ENCODE measurements at places on chromosomes 2 and 18.

- DNase-seq: no peak
These were observed 76.0 kb downstream of the ALPK2 start for GRCh38 chr18:58552896-58553295.

- DNase-seq: no peak
These were observed 46.0 kb downstream of the CYP27C1 start for GRCh38 chr2:127174136-127174535.

GRCh38 chr18:54444319-54444914, 86.7 kb downstream of the C18orf54 start:
- DNase-seq: no peak

- no peak for DNase-seq
These were observed 153.6 kb downstream of the TRABD2A start for GRCh38 chr2:84727315-84727714.

GRCh38 chr2:98903767-98904485, 32.1 kb downstream of the CRACDL start:
- DNase-seq: no peak

GRCh38 chr18:45935591-45936335, 31.4 kb downstream of the EPG5 start:
- DNase-seq: no peak

DNA sequence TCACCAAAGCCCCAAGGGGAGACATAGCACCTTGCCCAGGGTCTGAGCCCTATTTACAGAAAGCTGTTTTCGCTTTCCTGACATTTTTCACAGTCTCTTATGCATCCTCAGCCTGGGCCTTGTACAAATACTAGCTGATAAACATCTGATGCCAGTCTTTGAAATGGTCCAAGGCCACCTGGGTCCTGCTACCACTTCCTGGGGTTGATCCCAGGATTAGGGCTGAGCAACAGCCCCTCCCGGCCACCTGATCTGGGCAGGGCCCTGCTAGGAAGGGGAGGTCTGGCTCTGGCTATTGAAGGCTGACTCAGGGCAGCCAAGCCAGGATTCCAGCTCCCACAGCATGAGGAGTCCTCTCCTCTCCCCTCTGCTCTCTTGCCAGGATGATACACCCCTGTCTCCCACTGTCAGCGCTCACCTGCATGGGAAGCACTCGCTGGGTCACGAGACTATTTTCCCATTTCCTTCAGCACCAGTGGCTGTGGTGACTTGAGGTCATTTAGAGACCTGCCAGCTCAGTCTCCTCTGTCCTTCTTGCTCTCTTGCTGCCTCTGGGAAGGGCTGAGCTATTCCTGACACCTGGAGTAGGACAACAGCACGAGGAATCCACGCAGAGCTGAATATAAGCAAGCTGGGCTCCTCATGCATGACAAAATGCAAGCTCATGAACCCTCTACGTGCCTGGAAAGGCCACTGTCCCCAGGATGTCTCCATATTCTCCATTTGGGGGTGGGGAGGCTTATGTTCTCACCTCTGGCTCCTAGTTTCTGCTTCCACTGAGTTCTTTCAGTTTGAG, 53.0 kb upstream of the LGALSL start:
- no peak for DNase-seq

DNA sequence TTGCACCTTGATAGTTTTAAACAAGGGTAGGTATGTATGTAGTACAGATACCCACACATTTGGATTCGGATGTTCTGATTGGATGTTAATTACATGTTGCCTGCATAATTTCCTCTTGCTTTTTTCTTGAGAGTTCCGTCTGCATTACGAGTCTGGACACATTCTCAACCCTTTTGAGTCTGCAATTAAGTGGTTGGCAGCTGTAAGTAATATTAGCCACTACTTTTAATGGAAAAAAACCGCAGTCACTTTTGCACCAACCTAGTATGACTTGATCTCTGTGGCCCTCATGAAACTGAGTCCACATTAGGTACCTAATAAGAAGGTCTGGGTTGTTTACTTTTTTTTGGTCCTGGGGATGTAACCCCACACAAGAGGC, 217.3 kb downstream of the VAPA start:
- DNase-seq: no peak

DNA sequence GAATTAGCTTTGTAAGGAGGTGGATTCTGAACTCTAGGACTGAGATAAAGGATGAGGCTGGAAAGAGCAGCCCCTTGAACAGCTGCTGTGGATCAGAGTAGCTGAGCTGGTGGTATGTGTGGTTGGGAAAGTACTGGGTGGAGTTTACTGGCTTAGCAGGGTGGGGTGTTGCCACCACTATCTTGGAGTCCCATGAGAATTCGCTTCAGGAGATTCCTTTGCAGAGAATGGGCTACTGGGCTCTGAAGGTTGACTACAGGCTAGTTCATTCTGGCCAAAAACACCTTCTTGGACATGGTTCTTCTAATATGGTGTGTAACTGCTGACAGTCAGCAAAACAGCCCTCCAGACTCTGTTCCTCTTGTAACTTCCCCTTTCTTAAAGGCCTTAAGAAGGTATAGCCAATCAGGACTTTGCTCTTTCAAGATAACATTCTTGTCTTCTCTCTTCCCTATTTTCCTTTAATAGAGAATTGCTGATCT, 52.7 kb downstream of the TET3 start:
- DNase-seq: peak; percentile 18

- DNase-seq: no peak
These were observed 48.9 kb upstream of the LRP1B start for GRCh38 chr2:142179686-142180085.

DNA sequence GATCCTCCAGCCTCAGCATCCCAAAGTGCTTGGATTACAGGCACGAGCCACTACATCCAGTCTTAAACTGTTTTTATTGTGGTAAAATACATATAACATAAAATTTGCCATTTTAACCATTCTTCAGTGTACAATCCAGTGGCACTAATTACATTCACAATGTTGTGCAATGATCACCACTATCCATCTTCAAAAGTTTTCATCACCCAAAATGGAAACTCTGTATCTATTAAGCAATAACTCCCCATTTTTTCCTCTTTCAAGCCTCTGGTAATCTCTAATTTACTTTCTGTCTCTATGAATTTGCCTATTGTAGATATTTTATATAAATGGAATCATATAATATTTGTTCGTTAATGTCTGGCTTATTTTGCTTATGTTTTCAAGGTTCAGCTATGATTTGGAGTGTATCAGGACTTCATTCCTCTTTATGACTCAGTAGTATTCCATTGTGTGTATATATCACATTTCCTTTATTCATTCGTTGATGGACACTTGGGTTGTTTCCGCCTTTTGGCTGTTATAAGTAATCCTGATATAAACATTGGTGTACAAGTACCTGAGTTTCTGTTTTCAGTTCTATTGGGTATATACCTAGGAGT, 71.8 kb downstream of the GFPT1 start:
- no peak for DNase-seq

DNA sequence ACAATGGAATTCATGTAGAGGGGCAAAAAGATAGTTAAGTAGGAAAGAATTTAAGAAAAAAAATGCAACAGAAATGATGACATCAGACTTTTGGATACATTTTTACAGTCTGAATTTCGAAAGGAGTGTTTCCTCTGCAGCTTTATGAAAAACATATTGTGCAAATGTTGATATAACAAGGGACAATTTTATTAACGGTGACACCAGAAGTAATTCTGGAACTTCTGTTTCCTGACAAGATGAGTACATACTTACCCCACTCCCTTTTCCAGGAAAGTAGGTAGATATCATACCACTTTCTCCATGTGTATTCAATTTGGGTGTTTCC, 369.6 kb downstream of the FBXO15 start:
- DNase-seq: no peak

DNA sequence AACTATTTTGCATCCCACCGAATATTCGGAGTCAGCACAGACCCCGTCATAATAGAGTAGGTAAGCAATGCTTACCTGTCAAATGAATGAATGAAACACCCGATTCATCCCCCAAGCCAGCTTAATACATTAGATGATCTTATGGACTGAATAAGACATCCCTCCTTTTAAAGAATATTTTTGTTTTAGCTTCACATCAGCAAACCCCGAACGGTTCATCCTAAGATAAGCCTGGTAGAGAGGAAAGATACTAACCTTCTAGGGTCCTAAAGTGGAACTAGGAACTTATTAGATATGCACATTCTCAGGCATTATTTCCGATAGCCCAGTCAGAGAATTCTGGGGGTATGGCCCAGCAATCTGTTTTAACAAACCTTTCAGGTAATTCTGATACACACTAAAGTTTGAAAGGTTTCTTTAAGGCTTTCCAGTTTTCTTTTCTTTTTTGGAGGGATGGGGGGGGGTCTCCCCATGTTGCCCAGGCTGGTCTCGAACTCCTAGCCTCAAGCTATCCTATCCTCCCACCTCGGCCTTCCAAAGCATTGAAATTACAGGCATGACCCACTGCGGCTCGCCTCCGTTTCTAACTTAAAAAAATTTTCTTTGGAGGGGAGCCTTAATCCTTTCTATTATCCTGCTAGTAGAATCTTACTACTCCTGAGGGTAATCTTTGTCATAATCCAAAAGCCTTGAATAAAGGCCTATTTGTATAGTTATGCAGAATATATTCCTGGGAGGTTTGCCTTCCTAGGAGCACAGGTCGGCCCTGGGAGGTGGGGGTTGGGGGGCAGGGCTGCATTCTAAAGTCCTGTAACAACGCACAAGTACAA, 1.0 kb upstream of the ACTR3 start:
- no peak for DNase-seq

GRCh38 chr2:144183727-144184126, 336.2 kb downstream of the ZEB2 start:
- peak; percentile 82 for DNase-seq

DNA sequence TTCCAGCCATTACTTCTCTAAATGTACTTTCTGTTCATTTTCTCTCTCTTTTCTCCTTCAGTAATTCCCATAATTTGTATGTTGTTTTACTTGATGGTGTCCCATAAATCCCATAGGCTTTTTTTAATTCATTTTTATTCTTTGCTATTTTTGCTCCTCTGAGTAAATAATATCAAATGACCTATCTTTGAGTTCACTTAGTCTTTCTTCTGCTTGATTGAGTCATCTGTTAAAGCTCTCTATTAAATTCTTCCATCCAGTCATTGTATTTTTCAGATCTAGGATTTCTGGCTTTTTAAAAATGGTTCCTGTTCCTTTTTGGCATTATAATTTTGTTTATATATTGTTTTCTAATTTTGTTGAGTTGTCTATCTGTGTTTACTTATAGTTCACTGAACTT, 13.5 kb downstream of the SP100 start:
- no peak for DNase-seq

DNA sequence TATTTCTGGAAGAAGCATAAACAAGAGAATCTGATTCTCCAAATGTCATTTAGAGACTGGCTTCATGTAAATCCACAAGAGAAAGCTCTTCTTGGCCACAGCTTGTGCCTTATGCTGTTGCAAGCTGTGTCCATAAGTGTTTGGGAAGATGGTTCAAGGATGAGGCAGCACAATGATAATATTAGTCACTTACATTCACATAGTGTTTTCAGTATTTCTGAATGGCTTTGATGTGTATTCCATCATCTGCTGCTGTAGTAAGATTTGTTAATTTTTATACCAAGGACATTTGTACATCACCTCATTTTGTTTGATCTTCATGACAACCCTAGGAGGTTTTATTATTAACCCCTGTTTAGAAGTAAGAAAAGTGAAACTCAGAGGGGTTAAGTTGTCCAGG, 29.9 kb downstream of the CREG2 start:
- no peak for DNase-seq

- no peak for DNase-seq
These were observed 3.1 kb upstream of the MSGN1 start for GRCh38 chr2:17813010-17813741.

- DNase-seq: no peak
These were observed 171.6 kb downstream of the IKZF2 start for GRCh38 chr2:212979799-212980198.

- DNase-seq: peak; percentile 54
These were observed 96.2 kb upstream of the ZNF532 start for GRCh38 chr18:58768293-58768974.

GRCh38 chr18:44518666-44519065, 162.0 kb upstream of the SETBP1 start:
- DNase-seq: no peak

DNA sequence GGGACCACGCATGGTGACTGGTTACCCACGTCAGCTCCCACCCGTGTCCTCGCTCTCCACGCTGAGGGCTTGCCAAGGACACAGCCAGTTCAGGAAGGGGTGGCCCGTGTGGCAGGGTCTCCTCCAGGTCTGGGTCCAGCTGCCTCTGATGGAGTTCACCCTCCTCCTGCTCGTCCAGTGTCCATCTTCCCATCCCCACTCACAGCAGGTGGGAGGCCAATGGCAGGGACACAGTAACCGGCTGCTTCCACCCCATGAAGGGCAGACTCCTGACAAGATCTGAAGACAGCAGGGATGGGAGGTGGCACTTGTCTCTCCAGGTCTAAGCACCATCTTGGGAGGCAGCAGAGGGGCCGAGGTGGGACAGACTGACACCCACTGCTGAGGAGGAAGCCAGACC, 106.4 kb downstream of the NDUFA10 start:
- no peak for DNase-seq

DNA sequence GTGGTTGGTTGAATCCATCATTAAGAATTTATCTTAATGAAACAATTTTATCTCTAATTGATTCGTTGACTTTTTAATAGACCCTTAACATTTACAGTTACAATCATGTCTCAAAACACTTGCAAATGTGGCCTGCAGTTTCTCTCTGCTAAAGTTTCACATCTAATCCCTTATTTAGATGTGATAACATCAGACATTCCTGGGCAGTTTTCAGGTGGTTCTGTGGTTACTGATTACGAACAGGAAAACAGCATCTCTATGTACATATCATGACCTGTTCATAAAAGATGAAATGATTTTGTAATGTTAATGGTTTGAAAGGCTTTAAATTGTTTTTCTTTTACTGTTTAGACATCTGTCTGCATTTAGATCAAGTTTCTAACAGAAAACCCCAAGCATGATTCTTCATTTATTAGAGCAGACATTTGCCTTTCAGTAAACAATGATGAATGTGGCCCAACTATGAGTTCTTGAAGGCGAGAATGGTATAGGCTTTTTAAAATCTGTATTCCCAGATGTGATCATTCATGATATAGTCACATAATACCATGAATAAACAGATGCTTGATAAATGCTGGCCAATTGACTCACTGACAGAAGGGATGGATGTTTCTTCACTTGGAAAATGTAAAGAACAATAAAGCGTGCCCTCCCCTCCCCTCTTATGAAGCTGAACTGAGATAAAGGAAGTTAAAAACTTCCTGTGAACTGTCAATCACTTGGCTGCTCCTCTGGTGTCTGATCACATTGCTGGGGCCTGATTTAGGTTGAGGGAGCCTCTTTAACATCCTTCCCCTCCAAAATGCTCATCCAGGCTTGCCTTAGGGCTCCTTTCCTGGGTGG, 3.5 kb downstream of the CAPN14 start:
- DNase-seq: no peak

GRCh38 chr2:200578778-200579177, 7.0 kb upstream of the AOX1 start:
- DNase-seq: peak; percentile 15

- no peak for DNase-seq
These were observed 27.3 kb downstream of the CDC42EP3 start for GRCh38 chr2:37644191-37644590.

DNA sequence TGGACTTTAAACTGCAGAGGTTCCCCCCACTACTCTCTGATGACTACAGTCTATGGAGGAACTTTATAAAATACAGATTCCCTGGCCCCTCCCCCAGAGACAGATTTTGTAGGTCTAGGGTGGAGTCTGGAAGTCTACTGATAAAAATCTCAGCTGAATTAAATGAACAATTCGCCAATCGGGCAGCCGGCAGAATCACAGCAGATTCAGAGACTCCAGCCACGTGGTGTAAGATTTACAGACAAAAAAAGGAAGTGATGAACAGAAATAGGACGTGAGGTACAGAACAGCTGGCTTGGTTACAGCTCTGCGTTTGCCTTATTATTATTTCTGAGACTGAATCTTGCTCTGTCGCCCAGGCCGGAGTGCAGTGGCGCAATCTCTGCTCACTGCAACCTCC, 21.4 kb upstream of the MTA3 start:
- no peak for DNase-seq
